NCI-H187 treated with DMSO at 0.1 percent for 48 hours (cell line): ENCODE measurements at places on chromosomes 5 and 9.

DNA sequence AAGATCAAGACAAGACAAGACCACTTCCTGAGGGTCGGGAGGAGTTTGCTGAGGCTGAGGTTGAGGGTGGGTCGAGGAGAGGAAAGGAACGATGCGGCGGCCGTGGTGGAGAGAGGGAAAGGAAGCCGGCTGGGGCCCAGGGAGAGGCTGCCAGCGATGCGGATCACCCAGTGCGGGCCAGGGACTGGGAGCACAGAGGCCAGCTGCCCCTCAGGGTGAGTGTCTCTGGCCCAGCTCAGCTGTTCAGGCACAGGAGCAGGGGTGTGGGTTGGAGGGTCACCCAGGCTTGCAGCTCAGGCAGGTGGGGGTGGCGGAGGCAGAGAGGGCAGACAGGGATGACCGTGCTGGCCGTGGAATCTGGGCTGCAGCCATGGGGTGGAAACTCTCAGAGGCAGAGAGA, 99.5 kb downstream of the FGF18 start:
- DNase-seq = no peak

GRCh38 chr5:146068977-146069779, 36.2 kb downstream of the PLAC8L1 start:
- DNase-seq = no peak

- DNase-seq = no peak
Observed at GRCh38 chr5:67004730-67005350, 191.8 kb downstream of the CD180 start.

DNA sequence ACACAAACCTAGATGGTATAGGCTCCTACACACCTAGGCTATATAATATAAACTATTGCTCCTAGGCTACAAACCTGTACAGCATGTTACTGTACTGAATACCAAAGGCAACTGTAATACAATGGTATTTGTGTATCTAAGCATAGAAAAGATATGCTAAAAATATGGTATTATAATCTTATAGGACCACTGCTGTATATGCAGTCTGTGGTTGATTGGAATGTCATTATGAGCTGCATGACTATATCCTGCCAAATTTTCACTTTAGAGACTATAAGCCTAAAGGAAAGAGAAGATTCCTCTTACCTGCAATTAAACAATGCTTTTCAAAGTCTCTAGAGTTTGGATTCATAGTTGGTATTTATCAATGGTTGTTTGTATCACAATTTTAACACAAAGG, 24.7 kb upstream of the ACOT12 start:
- DNase-seq = no peak

DNA sequence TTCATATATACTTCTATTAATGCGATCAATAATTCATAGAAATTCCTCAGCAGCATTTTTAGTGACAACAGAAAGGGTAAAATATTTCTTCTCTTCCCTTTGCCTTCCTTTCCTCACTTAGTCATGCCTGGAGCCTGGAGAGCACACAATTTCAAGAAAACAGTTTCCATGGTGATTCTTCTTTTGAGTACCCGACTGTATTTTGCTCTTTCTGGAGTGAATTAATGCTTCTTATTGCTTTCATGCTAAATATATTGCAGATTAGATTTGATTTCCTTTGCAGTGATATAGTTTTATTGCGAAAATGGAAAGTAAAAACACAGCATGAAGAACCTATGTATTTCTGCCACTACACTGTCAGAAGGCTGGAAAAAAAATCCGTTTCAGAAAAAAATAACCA, 153.5 kb downstream of the PPP2R2B start:
- no peak for DNase-seq

DNA sequence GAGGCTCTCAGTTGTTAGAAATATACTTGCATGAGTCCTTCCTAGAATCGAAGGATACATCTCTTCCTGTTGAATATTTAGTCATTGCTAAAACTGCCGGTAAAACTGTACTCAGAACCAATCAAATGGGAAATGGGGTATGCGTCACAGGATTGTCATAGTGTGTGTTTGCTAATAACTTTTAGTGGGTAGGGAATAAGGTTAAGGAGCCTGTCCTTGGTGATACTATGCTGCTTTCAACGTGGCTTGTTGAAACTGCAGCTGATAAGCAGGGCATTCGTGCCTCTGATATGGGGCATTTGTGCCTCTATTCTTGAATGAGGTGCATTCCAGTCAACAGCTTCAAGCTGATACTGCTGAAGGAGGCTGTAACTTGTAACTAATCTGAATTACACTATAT, 26.6 kb downstream of the HABP4 start:
- no peak for DNase-seq

- DNase-seq = no peak
Observed at GRCh38 chr5:140042643-140043507, at the start of gene NRG2. Gene NRG2 (minus strand): TSS chr5:140043299.

- DNase-seq = no peak
Observed at GRCh38 chr5:76867038-76867437, 17.2 kb downstream of the S100Z start.

GRCh38 chr9:86601697-86602096, 247.5 kb upstream of the TUT7 start:
- no peak for DNase-seq

GRCh38 chr9:125464591-125465385, 203.2 kb downstream of the GAPVD1 start:
- no peak for DNase-seq

- DNase-seq = no peak
Observed at GRCh38 chr9:132498531-132499210, 83.7 kb upstream of the BARHL1 start.

DNA sequence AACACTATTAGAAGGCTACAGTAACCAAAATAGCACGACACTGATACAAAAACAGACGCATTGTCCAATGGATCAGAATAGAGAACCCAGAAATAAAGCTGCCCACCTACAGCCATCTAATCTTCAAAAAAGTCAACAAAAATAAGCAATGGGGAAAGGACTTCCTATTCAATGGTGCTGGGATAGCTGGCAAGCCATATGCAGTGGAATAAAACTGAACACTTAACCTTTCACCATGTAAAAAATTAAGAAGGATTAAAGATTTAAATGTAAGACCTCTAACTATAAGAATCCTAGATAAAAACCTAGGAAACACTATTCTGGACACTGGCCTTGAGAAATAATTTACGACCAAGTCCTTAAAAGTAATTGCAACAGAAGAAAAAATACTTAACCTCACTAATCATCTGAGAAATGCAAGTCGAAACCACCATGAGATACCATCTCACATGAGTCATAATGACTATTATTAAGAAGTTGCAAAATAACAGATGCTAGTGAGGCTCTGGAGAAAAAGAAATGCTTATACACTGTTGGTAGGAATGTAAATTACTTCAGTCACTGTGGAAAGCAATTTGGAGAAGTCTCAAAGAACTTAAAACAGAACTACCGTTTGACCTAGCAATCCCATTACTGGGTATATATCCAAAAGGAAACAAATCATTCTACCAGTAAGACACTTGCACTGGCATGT, 203.3 kb upstream of the CDH9 start:
- DNase-seq = no peak
